ENCODE measurements at places on chromosomes 13 and 19. TPM values are rescaled to one million over a fixed set of nuclear protein-coding genes. Genes with fewer than 3 reads are reported as not detected.

- DNase-seq = no peak
Measured at GRCh38 chr19:49976496-49976895, 15.5 kb upstream of the SIGLEC11 start.

- DNase-seq = no peak
Measured at GRCh38 chr19:55070466-55071128, 5.1 kb upstream of the EPS8L1 start.

- peak; percentile 49 for DNase-seq
Measured at GRCh38 chr19:56066152-56067023, 54.7 kb downstream of the ZNF787 start.

- peak; percentile 63 for DNase-seq
Measured at GRCh38 chr19:5048727-5049553, 80.0 kb downstream of the KDM4B start.

The CCDC70 gene
- total RNA-seq = not detected

The PCDH17 gene
- 5.9 TPM for total RNA-seq

The LIM2 gene
- not detected for total RNA-seq

DNA sequence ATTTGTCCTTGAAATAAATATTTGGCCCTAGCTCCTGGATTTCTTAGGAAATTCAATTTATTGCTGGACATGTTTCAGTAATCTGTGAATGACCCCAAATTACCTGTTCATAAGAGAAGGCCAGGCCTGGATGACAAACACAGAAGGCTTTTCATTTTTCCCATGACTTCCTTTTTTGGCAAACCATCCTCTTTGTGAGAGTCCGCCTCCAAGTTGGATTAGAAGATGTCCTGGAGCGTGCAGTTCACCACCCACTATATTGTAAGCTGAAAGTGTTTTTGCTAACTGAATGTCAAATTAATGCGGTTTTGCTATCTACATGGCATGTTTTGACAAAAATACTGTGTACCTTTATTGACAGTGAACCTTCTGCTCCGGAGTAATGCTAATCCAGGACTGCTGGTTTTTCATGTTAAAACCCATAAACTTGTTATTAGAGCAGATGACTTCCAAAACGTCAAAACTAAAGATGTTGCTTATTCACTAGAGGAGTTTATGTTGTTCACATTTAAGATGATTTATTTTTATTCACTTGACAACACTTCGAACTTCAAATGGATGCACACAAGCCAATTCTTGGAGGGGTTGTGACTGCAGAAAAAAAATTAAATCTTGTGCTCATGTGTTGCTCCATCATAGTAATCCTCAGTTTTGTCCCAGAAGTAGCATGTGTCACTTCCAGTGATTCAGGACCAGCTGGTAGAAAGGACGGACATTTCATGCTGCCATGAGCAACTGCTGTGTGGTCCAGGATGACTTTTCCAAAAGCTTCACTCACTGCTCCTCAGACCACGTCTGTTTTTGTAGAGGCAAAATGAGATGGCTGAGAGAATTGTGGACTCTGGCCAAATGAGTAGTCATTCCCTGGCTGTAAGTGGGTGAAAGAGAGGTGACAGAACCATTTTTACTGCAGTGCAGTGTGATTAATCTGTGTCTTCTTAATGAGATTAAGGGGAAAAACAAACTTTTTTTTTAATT is 71.0 kb downstream of the ITGBL1 start:
- DNase-seq = peak; percentile 76

- no peak for DNase-seq
Measured at GRCh38 chr13:44337581-44337980, 36.0 kb upstream of the SERP2 start.

The SPACA4 gene
- total RNA-seq = not detected

DNA sequence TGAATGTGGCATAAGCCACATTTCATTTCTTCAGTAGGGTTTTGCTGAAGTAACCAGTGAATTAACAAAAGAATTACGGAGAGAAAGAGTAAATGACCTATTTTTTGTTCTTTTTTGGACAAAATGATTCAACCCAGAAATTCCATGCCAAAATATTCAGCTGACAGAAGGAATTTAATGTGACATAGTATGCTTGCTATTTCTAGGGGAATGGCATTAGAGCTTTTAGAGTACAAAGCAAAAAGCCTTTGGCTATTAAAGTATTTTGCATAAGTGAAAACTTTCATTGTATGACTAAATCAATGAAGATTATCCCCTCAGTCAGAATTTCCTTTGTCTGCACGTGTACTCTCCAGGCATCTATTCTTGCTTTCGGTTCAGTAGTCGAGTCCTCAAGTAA is 465.3 kb downstream of the COG6 start:
- DNase-seq = peak; percentile 61

DNA sequence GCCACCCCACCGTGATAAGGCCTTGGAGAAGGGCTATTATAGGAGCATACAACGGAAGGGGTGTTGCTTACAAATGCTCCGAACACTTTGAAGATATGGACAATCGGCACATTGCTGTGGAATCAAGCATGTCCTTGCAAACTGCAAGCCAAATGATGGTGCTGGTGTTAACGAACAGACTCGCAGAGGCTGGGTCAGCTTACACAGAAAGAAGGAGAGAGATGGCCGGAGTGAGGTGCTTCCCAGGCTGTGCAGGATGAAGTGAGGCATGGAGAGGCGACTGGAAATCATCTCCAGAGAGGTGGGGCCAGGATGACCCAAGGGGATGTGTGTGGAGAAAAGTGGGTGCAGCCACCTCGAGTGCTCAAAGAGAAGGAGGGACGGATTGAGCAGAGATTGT is 42.2 kb downstream of the HSPH1 start:
- DNase-seq = no peak

The PHF11 gene
- 15.6 TPM for total RNA-seq

- peak; percentile 49 for DNase-seq
Measured at GRCh38 chr13:30712536-30713532, 22.5 kb upstream of the ALOX5AP start.

DNA sequence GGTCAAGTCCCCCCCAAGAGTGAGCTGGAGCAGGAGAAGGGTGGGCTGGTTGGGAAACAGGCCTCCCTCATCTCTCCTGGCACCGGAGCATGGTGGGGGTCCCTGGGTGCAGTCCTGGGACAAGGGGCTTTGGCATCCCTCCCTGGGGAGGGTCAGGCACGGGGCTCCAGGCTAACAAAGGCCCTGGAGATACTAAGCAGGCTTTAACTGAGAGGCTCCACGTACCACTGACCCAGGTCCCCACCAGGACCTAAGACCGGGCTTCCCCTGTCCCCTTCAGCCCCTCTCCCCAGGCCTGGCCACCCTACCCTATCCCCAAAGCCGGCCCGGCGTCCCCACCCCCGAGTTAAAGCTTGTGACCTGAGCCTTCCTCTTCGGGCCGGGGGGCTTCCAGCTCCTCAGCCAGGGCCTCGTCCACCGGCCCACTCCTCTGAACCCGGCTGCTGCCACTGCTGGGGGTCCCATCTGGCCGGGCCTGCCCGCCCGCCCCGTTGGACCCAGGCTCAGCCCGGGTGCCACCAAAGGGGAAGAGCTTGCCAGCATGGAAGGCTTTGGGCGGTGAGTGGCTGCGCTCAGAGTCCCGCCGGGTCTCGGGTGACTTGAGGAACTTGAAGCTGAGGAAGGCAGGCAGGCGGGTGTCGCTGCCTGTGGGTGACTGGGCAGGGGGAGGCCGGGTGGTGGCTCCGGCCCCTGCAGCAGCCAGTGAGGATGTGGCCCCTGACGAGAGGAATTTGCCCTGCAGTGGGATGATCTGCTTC is 10.1 kb downstream of the ANO8 start:
- no peak for DNase-seq

GRCh38 chr13:47281991-47282390 is 385.1 kb upstream of the HTR2A start:
- DNase-seq = no peak

- DNase-seq = no peak
Measured at GRCh38 chr13:97436845-97437244, 2.9 kb downstream of the RAP2A start.

The DCLK1 gene
- total RNA-seq = 71.9 TPM

GRCh38 chr19:40625406-40626120 is 24.4 kb downstream of the LTBP4 start:
- DNase-seq = no peak

The FFAR3 gene
- total RNA-seq = 0.22 TPM

GRCh38 chr19:40224342-40225150 is 1.9 kb downstream of the CCNP start:
- DNase-seq = no peak

The FLT3 gene
- 0.18 TPM for total RNA-seq

GRCh38 chr19:35136977-35137702 is 1.5 kb upstream of the FXYD1 start:
- no peak for DNase-seq

The KIRREL2 gene
- 0.31 TPM for total RNA-seq

GRCh38 chr19:46385636-46386035 is 27.7 kb downstream of the CCDC8 start:
- no peak for DNase-seq

The IGFL1 gene
- not detected for total RNA-seq

- no peak for DNase-seq
Measured at GRCh38 chr19:313988-314815, 23.0 kb upstream of the PLPP2 start.

DNA sequence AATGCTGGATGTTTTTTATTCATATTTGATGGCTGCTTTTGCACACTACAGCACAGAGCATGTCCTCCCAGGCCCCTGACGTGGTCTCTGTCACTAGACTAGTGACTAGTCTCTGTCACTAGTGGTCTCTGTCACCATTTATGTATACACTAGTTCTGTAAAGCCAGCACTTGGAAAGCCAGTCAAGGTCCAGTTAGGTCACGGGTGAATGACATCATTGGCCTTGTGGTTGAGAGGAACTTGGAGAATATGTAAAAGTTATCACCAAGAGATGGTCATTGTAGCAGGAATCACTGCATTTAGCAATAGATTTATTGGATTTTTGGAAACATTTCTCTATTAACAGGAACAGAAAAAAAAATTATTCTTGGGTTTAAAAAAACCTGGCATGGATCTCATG is 72.9 kb downstream of the SHISA2 start:
- no peak for DNase-seq

- DNase-seq = no peak
Measured at GRCh38 chr13:73107481-73107880, 48.7 kb downstream of the KLF5 start.

DNA sequence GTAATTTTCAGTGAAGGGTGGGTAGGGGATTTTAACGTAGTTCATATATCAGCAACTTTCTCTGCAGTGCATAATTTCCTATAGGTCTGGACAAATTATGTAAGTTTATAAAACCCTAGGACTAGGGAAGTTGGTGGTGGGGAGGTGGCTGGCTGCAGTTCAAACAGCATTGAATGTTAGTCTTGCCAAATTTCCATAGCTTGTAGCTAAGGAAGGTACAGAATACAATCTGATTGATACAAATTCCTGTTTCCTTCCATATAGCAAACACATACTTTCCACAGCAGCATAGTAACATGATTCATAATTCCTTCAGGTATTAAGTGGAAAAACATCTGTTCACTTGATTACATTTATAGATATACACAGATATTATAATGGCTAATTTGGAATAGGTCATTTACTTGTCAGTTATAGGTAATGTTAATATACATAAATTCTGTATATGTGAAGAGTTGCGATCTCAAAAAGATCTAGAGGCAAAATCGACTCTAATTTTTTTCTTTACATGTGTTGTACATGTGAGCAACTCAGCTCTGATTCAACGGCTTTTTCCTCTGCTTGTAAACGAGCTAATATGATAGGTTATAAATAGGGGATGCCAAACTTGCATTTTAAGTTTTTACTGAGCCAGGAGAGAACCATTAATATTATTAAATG is 233.4 kb upstream of the CSNK1A1L start:
- peak; percentile 94 for DNase-seq

DNA sequence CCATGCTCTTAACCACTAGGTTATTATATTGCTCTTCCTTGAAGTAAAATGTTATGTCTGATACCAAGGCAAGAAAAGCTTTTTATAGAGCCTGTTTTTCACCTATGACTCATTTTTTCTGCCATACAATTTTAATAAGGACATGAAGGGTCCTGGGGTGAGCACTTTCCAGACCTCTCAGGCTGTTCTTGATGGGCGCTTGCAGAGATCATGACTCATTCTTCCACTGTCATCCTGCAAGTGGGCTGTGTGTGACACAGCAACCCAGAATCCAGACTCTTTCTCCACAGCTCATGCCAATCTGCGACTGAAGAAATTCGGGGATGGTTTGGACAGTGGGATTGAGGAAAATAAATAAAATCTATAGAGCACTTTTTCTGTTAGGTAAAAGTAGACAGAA is 506.7 kb upstream of the NBEA start:
- DNase-seq = no peak

GRCh38 chr13:83221256-83221655 is 661.0 kb downstream of the SLITRK1 start:
- DNase-seq = no peak

DNA sequence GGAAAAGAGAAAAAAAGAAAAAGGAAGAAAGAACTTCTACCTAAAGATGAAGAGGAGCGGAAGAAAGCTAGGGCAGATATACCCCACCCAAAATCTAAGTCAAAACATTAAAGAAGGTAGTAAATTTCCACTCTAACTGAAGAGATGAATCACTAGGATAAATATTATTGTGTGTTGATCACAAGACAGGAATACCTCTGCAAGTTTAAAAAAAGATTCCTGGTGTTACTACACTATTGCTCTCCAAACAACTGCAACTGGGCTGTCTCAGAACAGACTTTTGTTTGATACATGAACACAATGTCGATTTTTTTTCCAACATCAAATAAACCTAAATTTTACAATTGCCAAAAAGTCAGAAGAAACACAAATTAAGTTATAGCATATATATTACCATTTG is 6.8 kb downstream of the HSPH1 start:
- DNase-seq = no peak

GRCh38 chr19:2296141-2296540 is 11.8 kb downstream of the LINGO3 start:
- no peak for DNase-seq

DNA sequence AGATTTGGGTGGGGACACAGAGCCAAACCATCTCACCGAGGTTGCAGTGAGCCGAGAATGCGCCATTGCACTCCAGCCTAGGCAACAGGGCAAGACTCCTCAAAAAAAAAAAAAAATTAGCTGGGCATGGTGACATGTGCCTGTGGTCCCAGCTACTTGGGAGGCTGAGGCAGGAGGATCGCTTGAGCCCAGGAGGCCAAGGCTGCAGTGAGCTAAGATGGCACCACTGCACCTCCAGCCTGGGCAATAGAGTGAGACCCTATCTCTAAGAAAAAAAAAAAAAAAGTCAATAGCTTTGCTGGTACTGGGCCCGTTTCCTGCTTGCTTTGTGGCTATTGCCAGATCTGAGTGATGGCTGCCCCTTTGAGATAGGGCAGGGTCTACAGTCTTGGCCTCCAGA is 13.1 kb downstream of the ACP7 start:
- DNase-seq = no peak

DNA sequence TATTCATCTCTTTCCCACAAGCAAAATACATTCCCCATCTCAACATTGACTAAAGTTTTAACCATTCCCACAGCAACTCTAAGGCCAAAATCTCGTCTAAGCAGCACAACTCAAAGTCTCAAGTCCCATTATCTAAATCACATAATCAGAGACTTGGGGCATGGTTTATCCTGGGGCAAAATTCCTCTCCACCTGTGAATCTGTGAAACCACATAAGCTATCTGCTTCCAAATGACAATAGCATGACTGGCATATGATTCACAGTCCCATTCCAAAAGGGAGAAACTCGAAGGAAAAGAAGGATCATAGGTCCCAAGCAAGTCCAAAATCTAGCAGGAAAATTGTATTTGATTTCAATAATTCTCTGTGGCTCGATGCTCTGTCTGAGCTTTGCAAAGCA is 73.0 kb downstream of the ANKRD10 start:
- DNase-seq = no peak

Data from muscle of leg (tissue), 16 donors.